Activated T-helper 1 cell treated with anti-CD3 and anti-CD28 coated beads, Interleukin-12 subunit alpha, Interleukin-12 subunit beta, Interleukin-2, Interleukin-4 antibody, amounts not matched to agents 30 ng/mL and 10 ng/mL and 1 ng/mL, durations not matched to agents 14 hours and 24 hours and 36 hours (primary cell): ENCODE measurements at places on chromosomes 3 and 15. TPM values are rescaled to one million over a fixed set of nuclear protein-coding genes. Genes with fewer than 3 reads are reported as not detected.

DNA sequence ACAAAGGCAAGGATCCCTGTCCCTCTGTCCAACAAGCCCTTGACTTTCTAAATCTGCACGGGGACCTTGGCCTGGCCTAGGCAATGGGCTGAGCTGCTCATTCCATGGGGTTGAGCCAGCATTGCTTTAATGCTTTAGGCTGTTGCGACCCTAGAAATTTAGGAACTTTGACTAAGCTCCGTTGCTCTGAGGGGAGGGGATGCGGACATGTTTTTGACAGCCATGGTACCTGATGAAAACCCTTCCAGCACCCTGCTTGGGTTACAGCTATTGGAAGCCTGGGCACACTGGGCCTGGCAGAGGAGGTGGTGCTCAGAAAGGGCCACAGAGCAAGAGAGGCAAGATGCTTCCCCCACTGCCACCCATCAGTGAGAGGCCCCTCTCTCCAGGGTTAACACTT is 37.1 kb downstream of the SYNM start:
- no peak for DNase-seq

- DNase-seq = no peak
Measured at GRCh38 chr3:39141171-39141995, 12.0 kb downstream of the CSRNP1 start.

GRCh38 chr3:134407239-134407625 is 33.0 kb upstream of the AMOTL2 start:
- no peak for DNase-seq

Gene SERPINI2
- total RNA-seq = not detected in 2 replicates

Gene HCN4
- total RNA-seq = not detected in 2 replicates

Gene CLEC3B
- not detected in 2 replicates for total RNA-seq

Gene SLC12A8
- total RNA-seq = 1.1 TPM in 2 replicates

Gene ENTPD3
- not detected in 2 replicates for total RNA-seq

Gene FEZF2
- not detected in 2 replicates for total RNA-seq
